ENCODE measurements at places on chromosomes 5 and 9.

GRCh38 chr5:133686566-133686965, 74.2 kb upstream of the FSTL4 start:
- no peak for DNase-seq

DNA sequence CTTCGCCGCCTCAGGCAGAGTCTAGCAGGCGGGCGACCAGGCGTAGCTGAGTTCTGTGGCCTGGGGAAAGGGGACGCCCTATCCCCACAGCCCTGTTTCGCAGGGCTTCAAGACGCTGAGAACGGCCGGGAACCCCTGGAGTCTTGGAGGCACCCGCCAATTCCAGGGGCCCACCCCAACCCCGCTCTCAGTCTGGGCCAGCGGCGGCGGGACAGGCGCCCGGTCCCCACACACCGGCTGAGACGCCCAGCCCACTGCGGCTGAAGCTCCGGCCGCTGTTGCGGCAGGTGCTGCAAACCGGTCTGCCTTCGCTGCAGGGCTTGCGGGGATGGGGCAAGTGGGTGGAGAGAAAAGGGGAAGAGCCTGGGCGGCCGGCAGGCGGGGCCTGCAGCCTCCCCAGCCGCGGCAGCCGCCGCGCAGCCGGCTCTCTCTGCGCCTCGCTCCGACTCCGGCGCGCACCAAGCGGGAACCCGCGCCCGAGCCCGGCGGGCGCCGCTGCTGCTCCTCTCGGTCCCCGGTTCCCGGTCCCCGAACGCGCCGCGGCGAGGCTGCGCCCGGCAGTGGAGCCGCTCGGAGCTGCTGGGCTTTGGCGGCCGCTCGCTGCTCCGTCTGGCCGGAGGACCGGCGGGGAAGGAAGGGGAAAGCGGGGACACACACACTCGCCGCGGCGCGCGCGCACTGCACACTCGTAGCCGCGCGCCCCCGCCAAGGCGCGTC, at the start of gene PIP5K1B:
Gene PIP5K1B (plus strand): TSS at position 427 of the 717 bp plus-strand sequence. CDS start 117,375 bp downstream, outside the sequence.
- no peak for DNase-seq

DNA sequence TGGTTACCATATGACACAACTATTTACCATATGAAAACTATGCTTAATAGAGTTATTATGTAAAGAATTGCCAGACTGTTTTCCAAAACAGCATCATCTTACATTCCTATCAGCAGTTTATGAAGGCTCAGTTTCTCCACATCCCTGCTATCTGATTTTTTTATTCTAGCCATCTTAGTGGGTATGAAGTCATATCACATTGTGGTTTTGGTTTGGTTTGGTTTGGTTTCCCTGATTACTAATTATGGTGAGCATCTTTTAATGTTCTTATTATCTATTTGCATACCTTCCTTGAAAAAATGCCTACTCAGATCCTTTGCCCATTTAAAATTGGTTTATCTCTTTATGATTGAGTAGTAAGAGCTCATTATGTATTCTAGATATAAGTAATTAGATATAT, 199.4 kb upstream of the NFIL3 start:
- no peak for DNase-seq

DNA sequence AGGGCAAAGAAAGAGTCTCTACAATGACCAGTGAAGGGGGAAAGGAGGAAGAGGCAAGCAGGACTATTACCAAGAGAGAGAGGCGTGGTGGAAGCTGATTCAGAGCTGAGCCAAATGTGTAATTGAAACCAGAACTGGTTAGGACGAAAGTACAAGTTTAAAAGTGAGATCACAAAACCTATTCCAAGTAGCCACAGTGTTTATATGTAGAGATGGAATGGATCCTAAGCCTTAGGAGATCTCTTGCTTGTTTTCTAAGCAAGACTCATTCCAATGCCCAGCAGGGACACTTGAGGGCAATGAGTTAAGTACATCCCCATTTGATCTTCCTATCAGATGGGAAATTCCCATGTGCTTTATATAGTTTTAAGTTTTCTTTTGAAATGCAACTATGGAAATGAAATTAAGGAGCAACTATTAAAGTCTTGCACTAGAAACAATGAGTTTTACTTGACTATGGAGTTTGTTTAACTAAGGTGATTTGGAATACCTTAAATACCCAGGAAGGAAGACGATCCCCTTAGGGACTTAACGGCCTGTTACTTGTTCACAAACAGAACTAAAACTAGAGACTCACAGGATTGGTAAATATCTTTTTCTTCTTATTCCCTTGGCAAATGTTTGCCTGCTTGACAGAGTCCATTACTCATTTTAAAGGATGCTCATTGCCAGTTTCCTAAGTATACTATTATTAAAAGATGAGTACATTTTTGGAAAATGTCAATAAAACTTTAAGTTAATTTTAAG, 51.1 kb upstream of the SNX2 start:
- no peak for DNase-seq

GRCh38 chr5:71891406-71891805, 172.3 kb downstream of the CARTPT start:
- no peak for DNase-seq

GRCh38 chr5:169442403-169442874, 141.1 kb upstream of the SPDL1 start:
- no peak for DNase-seq

DNA sequence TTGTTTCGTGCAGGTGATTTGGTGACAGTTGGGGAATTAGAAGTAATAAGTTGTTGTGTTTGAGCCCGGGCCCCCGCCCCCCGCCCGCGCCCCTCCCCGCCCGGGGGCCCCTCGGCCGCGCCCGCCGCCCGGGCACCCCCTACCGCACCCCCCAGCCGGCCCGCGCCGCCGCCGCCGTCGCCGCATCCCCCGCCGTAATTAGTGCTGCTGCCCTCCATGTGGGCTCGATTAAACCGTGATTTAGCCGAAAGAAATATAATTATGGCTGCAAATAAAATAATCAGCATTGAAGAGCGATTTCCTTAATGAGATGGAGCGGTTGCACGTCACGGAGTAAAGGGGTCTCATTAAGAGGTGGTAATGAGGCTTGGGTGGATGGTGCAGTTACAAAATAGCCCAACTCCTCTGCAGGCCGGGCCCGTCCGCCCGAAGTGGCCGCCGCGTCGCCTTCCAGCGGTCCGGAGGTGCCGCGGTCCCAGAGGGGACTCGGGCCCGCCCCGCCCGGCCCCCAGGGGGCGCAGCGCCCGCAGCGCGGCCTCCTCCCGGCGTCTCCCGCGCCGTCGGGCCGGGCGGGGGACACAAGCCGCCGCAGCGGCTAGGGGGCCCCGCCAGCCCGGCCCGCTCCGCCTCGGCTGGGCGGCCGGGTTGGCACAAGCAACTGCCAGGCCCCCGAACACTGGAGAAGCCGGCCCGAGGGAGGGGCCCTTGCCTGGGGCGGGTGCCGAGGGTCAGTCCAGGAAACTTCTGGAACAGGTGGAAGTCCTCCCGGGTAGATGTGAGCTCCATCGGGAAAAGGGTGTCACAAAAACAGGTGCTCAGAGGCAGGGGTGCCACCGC, 6.9 kb upstream of the OTP start:
- DNase-seq, result no peak

GRCh38 chr9:33307067-33307466, 16.8 kb downstream of the NFX1 start:
- no peak for DNase-seq

GRCh38 chr5:101915554-101915953, 380.5 kb downstream of the SLCO4C1 start:
- DNase-seq, result no peak

DNA sequence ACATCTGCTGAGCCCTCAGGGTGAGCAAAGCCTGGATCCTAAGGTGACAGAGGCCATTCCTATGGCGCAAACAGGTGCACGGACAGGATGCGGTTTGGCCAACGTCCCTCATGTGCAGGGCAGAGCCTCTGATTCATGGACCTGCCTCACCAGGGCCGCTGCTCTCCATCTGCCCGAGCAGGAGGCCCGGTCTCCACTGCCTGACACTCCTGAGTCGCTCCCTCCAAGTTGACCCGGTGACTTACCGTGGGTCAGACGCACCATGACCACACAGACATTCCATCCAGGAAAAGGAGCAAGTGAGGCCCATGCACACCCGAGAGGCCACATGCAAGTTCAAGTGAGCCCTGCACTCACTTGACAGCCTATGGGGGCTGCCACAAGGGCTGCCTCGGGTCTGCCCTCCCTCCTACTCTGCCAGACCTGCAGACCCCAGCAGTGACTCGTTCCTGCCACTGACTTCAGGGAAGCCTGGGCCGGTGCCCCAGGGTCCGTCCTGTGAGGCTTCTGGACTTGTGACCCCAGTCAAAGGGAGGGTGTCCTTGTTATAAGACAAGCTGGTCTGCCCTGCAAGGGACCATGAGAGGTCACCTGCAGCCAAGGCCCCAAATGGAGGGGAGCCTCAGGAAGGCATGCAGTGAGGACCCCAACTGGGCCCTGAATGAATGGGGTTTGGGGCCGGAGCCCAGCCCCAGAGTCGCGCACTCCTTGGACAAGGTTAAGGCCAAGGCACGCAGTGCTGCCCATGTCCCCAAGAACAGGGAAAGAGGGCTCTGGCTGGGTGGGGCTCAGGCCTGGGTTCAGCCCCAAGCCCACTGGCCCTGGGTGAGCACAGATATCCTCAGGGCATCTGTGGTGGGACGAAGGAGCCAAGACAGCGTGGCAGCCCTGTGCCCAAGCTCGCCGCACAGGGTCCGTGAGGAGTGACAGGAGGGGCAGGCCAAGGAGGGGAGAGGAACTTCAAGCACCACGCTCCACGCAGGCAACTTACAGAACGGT, 10.1 kb downstream of the BRD3OS start:
- DNase-seq, result no peak

DNA sequence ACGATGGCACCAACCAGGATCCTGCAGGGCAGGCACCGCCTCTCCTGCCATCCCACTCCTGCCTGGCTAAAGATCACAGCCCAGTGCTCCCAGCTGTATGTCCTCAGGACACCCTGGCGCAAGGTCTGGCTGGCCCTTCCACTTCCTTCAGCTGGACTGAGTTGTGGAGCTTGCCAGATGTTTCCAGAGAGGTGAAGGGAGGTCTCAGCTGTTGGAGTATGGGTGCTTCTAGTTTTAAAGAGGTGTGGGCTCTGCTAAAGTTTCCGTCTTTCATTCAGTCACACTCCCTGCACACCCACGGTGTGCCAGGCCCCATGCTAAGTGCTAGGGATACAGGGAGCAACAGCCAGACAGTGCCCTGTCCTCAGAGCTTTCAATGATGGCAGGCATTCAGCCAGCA, 34.1 kb downstream of the C5orf15 start:
- no peak for DNase-seq

DNA sequence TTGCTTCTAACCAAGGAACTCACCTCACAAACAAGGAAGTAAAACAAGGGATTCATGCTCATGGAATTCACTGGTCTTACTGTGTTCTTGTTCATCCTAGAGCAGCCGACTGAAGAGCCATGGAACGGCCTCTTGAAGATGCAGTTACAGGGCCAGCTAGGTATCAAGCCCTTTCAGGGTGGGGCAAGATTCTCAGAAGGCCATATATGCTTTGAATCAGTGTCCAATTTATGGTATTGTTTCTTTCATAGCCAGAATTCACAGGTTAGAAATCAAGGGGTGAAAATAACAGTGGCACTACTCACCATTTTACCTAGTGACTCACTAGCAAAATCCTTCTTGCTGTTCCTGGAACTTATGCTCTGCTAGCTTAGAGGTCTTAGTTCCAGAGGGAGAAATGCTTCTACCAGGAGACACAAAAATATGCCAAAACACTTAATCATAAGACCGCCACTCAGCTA, 159.5 kb upstream of the CDH10 start:
- no peak for DNase-seq

- DNase-seq, result no peak
Observed at GRCh38 chr5:168319774-168320173, 28.3 kb downstream of the WWC1 start.

DNA sequence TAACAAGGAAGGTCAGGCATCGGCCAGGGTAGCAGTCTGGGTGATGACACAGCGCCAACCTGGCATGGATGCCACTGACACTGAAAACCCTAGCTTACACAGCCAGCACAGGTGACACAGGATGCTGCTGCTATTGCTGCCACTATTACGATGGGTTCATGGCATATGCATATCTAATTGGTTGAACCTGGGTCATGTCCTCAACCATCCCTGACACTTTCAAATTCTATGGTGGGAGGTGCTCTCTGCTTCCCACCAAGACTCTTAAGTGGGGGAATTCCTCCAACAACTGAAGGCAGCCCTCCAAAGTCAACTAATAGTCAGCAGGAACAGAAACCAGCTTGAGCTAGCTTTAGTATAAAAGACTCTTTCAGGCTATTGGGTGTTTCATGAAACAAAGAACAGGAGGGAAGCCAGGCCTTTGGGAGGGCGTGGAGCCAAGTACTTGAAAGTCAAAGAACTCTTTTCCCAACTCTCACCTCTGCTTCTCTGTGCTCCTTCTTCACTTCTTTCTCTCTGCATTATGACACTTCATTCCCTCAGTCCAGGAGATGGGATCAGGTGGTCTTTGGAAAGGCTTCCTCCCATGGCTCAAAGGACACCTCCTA, 21.3 kb downstream of the PTTG1 start:
- DNase-seq, result no peak

DNA sequence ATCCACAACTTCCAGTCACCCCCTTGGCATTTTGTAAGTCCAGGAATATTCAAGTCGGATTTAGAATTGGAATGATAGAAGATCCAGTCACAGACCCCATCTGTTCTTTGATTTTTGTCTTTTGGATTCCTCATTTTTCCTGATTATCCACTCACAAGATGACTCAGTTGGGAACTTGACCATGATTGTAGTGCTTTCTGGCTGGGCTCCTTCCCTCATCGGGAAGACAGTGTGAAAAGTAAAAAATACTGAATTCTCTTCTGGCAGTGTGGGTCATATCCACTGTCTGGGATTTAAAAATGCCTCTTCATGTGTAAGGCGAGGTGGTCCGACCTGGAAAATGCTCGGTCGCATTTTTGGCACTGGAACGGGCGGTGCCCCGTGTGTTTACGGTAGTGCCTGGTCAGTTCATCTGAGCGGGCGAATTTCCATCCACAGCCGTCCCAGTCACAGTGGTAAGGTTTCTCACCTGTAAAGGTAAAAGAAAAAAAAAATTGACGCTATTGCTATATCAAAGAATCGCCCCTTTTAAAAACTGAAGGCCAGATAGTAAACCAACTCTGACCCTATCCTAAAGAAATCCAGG, 4.0 kb downstream of the KLF4 start:
- DNase-seq, result no peak

DNA sequence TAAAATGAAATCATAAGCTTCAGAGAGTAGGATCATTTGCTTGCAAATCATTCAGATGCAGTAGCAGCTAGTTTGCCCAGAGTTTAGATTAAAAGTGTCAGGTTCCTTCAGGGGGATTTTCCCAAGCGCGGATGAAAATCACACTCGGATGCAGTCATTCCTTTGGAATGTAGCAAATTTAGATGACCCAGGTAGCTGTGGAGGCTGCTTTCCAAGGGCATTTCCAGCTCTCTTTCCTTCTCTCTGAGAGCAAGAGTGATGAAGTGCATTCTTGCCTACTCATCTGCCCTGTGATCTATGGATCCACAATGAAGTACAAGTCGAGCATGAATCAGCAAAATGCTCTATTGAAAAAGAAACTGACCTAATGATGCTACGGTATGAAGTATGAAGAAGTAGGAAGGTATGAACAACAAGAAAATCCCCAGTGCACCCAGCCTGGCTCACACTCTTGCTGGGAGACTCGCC, 200.2 kb downstream of the PLK2 start:
- DNase-seq, result no peak

GRCh38 chr9:133135146-133135745, 14.2 kb upstream of the RALGDS start:
- no peak for DNase-seq

GRCh38 chr5:38666668-38667498, 110.4 kb upstream of the LIFR start:
- DNase-seq, result no peak
